ENCODE measurements at places on chromosomes 6 and 20.

DNA sequence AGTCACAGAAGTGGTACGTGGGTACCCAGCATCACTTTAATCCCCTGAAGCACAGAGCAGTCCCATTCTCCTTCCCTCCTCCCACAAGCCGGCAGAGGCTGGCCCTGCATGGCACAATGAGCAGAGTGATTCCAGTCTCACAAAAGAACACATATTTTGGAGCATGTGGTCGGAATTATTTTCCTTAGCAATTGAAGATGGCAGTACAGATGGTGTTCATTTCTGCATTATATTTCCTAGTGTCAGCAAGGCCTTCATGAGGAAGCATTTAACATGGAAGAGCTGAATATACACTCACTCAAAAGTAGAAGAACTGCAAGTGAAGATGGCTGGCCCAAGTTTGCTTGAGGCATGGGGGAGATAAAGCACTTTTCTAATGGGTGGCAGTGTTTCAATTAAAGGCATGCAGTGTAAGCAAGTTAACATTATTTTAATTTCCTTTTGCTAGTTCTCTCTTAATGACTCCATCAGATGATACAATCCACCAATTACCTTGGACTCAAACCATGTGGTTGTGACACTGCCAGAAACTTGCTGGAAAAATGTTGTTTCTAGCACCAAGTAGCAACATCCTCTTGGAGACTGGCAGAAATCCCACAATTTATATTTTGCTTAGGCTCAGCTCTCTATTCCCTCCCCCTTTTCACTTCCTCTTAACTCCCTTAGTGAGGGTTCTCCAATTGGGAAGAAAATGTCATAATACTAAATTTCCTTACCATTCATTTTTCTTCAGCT is 74.4 kb downstream of the ARHGAP18 start:
- DNase-seq = no peak

DNA sequence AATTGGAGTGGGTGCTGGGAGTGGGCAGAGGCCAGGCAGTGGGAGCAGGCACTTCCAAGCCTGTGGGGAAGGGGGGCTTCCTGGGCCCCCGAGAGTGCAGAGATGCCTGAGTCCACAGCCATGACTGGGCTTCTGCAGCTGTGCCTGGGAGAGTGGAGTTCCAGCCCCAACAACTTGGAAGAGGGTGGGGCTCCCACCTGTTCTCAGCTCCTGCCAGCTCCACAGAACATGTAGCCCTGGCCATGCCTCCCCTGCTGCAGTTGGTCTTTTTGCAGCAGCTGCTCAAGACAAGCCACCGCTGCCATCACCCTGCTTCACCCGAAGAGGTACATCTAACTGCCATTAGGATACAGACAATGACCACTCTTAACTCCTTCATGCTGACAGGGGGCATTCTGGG is 1092.3 kb downstream of the KHDRBS2 start:
- DNase-seq = no peak

DNA sequence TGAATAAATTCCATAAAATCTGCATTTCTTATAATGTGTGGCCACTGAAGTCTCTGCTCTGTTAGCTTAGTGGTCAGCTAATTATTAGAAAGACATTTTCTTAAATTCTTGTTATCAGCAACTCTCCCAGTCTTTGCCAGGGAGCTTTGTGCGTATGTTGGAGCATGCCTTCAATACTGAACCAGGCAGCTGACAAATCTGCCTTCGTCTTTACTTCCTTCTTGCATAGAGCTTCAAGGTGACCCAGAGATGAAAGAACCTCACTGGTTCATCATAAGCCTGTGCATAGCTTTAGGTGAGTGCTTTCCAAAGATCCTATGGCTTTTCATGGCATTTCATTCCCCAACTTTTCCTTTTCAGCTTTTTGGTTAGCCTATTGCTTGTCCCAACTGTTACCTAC is 43.0 kb upstream of the NELFCD start:
- DNase-seq = no peak

DNA sequence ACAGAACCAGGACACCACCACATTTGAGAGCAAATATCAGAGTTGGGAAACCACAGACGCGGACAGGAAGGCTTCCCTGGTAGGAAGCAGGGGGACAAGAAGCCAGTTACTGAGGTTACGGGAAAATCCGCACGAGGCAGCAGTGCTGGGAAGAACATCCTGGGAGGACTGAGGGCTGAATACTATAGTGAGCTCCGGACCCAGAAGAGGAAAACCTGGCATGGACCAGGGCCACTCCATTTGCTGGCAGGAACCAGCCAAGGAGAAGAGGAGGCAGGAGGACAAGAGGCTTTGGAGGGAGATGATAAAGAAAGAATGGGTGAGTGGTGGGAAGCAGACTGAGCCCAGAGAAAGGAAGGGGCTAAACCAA is 6.1 kb upstream of the DSN1 start:
- DNase-seq = no peak

DNA sequence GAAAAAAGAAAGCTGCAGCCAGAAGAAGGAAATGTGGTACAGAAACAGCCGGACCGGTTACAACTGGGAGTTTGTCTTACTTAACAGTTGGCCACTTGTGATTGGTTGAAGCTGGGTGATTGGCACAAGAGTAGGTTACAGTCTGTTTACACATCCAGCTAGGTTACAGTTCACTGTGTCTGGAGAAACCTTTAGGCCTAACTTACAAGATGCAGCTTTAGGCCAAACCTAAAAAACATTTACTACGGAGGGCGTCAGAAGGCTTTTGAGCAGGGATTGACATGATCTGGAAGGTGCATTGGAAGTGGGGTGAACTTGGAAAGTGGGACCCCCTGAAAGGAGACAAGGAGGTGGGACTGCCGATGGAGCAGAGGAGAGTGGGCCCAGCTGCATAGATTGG is 122.3 kb downstream of the BANF2 start:
- DNase-seq = no peak

GRCh38 chr6:95087394-95088097 is 489.8 kb upstream of the MANEA start:
- no peak for DNase-seq

GRCh38 chr6:135953818-135954217 is 102.3 kb downstream of the PDE7B start:
- DNase-seq = no peak

DNA sequence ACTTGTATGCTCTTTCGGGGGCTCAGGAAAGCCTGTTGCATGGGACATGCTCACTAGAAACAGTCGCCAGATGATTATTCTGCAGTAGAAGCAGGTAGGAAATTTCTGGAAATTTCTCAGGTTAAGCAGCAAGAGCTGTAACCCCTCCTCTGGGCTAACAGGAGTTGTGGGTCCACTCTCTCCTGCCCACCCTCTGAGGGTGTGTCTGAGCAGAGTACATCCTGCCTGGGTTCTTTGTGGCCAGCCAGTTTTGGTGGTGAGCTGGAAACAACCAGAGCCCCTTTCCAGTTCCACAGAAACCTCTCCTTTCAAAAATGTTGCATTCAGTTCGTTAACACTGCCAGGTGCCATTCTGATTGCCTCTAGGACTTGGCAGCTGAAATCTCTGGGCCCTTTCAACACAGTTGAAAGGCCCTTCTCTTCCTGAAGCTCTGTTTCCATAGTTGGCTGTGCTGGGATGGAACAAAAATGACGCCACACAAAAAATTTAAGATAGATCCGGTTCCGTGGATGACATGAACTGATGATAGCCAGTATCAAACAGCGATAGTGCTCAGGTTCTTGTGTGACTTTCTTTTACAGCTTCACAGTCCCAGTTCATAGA is 38.5 kb downstream of the PLCG1 start:
- DNase-seq = no peak

- no peak for DNase-seq
Measured at GRCh38 chr6:16504609-16505008, 256.7 kb downstream of the ATXN1 start.

DNA sequence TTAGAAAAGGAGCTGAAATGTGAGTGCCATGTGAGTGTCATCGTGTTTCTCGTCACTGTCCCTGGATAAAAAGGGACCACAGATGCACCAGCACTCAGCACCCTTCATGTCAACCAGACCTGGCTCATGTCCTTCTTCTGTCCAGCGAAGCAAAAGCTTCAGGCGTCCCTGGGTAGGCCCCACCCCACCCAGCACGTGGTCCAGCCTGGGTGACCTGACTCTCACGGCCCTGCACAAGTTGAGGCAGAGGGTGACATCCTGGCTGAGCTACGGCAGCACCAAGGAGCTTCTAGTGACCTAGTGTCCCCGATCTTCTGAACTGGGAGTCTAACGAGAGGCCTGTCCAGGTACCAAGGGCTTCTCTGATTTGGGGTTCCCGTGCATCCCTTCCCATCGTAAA is 37.8 kb downstream of the PSMG4 start:
- DNase-seq = no peak

DNA sequence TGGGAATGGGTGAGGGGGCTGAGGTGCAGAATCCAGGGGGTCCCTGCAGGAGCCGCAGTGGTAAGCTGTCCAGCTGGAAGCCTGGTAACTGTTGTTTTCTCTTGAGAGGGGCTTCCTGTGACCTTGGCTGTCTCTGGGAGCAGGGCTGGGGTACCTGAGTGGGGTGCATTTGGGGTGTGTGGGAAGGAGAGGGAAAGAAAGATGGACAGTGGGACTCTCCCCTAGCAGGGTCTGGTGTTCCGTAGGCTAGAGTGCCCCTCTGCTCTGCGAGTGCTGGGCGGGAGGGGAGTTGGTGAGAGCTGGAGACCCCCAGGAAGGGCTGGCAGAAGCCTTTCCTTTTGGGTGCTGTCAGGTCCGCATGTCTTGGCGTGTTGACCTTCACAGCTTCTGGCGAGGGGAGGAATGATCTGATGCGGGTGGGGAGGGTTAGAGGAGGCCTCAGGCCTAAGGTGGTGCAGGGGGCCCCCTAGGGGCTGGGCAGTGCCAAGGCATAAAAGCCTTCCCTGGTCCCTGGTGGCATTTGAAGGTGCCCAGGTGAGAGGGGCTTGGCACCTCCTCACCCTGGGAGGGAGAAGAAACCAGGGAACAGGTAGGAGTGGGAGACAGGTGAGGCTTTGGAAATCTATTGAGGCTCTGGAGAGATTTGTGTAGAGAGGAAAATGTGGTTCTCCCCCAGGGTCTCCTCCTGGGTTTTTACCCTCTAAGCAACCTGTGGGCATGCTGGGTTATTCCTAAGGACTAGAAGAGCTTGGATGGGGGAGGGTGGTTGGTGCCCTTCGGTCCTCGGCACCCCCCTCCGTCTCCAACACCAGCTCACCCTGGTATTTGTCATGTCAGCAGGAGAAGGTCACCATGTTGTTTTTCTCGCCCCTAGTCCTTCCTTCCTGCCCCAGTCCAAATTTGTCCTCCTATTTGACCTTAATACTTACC is 3.3 kb downstream of the VEGFA start:
- DNase-seq = peak; percentile 34

GRCh38 chr6:4805553-4806336 is 29.5 kb downstream of the CDYL start:
- no peak for DNase-seq

DNA sequence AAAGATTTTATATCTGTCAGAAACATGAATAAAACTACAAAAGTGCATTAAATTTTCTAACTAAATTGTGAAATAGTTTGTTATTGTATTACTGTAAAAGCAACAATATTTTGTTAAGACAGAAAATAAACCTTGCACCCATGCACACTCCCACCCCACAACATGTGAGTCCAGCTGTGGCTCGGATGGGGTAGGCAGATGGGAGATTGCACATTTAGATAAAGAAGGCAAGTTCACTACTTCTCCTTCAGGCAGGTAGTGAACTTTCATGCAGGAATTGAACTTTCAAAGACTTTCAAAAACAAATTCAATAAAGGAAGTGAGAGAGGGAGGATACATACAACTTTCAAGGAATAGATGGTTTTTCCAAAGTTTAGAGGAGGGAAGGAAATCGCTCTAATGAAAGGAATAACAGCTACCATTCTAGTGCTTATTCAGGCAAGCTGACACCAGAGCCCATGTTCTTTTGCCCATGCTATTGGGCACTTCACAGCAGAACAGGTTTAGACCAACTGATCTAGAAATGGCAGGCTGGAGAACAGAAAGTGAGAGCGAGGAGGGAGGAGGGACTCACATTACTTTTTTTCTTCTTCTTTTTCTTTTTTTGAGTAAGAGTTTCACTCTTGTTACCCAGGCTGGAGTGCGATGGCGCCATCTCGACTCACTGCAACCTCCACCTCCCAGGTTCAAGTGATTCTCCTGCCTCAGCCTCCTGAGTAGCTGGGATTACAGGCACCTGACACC is 28.5 kb downstream of the SF3B5 start:
- DNase-seq = no peak

DNA sequence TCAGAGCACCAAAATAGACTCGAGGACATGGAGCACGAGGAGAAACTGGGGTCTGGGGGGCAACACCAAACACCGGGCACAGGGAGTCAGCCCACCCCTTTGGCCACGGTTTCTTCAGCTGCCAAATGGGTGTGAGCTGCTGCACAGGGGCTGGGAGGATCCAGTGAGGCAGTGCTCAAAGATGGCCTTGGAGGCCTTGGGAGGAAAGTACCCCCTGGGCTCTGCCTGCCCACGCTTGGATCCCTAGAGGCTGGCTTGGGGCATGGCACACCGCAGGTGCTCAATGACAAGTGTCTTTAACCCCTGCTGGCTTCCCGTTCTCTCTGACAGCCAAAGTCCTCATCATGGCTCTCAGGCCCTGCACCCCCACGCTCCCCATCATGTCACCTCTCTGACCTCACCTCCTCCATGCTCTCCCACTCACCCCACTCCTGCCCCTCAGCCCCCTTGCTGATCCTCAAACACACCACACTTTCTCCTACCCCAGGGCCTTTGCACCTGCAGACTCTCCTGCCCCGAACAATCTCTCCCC is 190.3 kb downstream of the ANKRD60 start:
- no peak for DNase-seq

- no peak for DNase-seq
Measured at GRCh38 chr6:38320843-38321242, 318.9 kb downstream of the BTBD9 start.

GRCh38 chr20:53934421-53935343 is 135.7 kb downstream of the BCAS1 start:
- DNase-seq = no peak

DNA sequence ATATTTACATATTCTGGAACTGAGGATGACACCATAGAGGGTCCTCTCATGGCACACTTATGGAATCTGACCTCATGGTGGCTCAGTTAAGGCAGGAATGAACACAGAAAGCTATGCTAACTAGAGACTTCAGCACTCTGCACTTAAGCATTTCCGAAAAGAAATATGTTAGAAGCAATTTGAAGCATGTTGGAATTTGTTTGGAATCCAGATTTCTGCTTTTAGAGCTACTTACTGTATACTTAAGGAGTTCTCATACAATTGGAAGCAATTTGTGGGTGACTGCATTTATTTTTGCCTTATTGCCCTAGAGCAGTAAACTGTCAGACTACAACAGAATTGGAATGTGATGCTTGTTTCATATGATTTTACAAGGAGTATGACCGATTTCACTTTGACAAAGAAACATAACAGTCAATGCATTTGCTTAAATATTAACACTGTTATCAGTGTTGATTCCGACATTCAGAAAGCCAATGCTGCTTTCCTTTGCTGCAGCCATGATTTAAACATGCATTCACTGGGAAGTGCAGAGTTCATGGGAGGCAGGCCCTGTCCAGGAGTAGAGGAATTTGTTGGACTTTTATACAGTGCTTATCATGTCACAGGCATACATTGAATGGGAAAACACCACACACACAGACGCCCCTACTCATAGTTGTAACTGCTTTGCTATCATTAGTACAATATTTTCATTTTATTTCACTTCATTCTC is 244.4 kb downstream of the SAMD5 start:
- no peak for DNase-seq
